ENCODE measurements at places on chromosomes 1 and 21. TPM values are rescaled to one million over a fixed set of nuclear protein-coding genes. Genes with fewer than 3 reads are reported as not detected.

TMEM52 gene
- total RNA-seq, result 7.1 TPM

DNA sequence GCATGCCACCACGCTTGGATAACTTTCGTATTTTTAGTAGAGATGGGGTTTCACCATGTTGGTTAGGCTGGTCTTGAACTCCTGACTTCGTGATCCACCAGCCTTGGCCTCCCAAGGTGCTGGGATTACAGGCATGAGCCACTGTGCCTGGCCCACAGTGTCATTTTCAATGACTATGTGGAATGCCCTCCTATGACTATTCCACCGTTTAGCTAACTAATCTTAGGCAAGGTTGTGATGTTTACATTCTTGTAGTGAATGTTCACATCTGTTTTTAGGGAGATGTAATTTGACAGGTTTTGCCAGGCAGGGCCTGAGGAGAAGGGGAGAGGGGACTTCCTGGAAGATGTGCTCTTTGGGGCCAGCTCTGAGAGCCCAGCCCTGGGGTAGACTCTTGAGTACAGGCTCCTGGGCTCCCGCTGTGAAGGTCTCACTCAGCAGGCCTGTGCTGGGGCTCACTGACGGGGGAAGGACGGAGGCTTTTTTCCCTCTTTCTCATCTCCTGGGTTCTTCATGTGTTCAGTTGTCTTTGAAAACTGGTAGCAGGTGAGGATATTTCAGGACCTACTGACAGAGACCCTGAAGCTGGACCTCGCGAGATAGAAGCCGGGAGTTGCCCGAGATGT, 13.2 kb downstream of the COQ8A start:
- no peak overlapping the region for H3K27ac ChIP-seq
- H3K4me1 ChIP-seq, result no peaks in the 10 kb centered on the region
- DNase-seq, result no peak
- no peak overlapping the region for H3K4me3 ChIP-seq
- no peaks in the 10 kb centered on the region for H3K27me3 ChIP-seq

ZNF593OS gene
- total RNA-seq, result not detected

DNA sequence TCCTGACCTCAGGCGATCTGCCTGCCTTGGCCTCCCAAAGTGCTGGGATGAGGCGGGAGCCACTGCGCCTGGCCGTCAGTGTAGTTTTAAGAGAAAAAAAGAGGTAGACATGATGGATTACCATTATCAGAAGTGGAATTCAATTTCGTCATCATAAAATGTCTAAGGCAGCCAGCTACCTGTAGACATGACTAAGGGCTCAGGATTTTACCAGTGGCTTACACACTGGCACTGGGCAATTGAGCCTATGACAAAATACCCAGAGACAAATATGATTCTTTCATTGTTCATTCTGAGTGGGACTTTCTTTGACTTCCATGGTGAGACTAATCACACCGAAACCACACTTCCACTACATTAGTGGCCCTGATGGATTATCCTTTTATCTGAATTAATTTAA, 181.5 kb downstream of the GABPA start:
- DNase-seq, result no peak
- H3K4me3 ChIP-seq, result no peak overlapping the region
- no peaks in the 10 kb centered on the region for H3K27me3 ChIP-seq
- H3K4me1 ChIP-seq, result peaks cover 3% of the 10 kb centered on the region
- no peak overlapping the region for H3K27ac ChIP-seq

XKR8 gene
- 17.5 TPM for total RNA-seq

- H3K27ac ChIP-seq, result no peak overlapping the region
- H3K36me3 ChIP-seq, result no peaks in the 10 kb centered on the region
- H3K4me3 ChIP-seq, result no peak overlapping the region
- no peaks in the 10 kb centered on the region for H3K27me3 ChIP-seq
Observed at GRCh38 chr1:221695301-221695700, 46.6 kb downstream of the DUSP10 start.

- peaks cover 6% of the 10 kb centered on the region for H3K27me3 ChIP-seq
- DNase-seq, result peak; percentile 47
- no peak overlapping the region for H3K27ac ChIP-seq
- no peak overlapping the region for H3K4me3 ChIP-seq
- H3K36me3 ChIP-seq, result no peaks in the 10 kb centered on the region
- no peaks in the 10 kb centered on the region for H3K4me1 ChIP-seq
Observed at GRCh38 chr1:202264300-202264699, 70.7 kb downstream of the LGR6 start.

CFHR1 gene
- 0.25 TPM for total RNA-seq

- no peaks in the 10 kb centered on the region for H3K27me3 ChIP-seq
- peak; percentile 11 for DNase-seq
- H3K4me1 ChIP-seq, result peaks cover 8% of the 10 kb centered on the region
- H3K27ac ChIP-seq, result peak overlapping the region; percentile 27
- H3K4me3 ChIP-seq, result no peak overlapping the region
Observed at GRCh38 chr1:113091988-113092594, 19.1 kb downstream of the LRIG2 start.

GRCh38 chr1:187977298-187977697, 1148.5 kb downstream of the PLA2G4A start:
- no peak for DNase-seq
- no peak overlapping the region for H3K27ac ChIP-seq
- H3K36me3 ChIP-seq, result no peaks in the 10 kb centered on the region
- no peaks in the 10 kb centered on the region for H3K27me3 ChIP-seq
- no peak overlapping the region for H3K4me3 ChIP-seq

HSD3B1 gene
- 0.27 TPM for total RNA-seq

- H3K27ac ChIP-seq, result no peak overlapping the region
- no peak overlapping the region for H3K4me3 ChIP-seq
- H3K4me1 ChIP-seq, result no peaks in the 10 kb centered on the region
- no peak for DNase-seq
- H3K36me3 ChIP-seq, result no peaks in the 10 kb centered on the region
- no peaks in the 10 kb centered on the region for H3K27me3 ChIP-seq
Observed at GRCh38 chr1:5286244-5286643, 631.8 kb downstream of the AJAP1 start.

DNA sequence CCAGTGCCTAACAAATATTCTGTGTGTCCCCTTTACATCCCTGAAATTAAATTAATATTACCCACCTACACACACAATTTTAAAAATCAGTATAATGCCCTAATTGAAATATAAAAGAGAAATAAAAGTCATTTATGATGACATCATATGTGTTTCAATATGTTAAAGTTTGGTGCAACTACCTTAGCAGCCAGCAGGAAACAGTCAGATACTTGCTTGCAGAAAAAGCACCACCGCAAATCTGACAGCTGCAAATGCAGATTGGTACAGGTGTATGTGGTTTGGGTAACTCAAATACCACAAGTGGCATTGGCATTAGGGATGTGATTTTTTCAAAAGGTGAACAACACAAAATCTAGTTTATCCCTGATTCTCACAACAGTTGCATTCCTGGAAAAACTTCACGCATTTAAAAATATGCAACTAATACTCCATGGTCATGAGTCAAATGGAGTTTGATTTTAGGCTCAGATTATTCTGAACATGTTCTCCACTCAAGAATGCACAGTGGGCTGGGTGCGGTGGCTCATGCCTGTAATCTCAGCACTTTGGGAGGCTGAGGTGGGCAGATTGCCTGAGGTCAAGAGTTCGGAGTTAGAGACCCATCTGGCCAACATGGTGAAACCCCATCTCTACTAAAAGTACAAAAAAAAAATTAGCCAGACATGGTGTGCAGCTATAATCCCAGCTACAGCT, 106.3 kb downstream of the EDEM3 start:
- no peak for DNase-seq
- no peaks in the 10 kb centered on the region for H3K36me3 ChIP-seq
- no peak overlapping the region for H3K4me3 ChIP-seq
- H3K4me1 ChIP-seq, result peaks cover 7% of the 10 kb centered on the region
- H3K27me3 ChIP-seq, result no peaks in the 10 kb centered on the region

DNA sequence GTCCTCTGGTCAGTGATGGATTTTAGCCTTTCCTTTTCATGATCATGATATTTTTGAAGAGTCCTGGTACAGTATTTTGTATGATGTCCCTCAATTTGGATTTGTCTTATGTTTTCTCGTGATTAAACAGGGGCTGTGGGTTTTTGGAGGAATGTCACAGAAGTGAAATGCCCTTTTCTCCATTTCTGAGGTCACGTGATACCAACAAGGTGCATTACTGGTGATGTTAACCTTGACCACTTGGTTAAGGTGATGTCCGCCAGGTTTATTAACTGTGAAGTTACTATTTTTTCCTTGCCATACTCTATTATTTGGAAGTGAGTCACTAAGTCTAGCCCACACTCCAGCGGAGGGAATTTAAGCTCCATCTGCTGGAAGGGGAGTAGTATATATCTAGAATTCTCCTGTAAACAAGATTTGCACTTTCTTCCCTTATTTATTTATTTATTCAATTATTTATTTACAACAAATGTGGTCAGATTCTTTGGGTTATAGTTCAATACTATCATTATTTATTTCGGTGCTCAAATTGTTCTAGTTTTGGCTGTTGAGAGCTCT, 123.4 kb downstream of the HIVEP3 start:
- peak; percentile 63 for DNase-seq
- H3K36me3 ChIP-seq, result no peaks in the 10 kb centered on the region
- no peak overlapping the region for H3K27ac ChIP-seq
- no peaks in the 10 kb centered on the region for H3K27me3 ChIP-seq
- no peak overlapping the region for H3K4me3 ChIP-seq

- H3K4me1 ChIP-seq, result no peaks in the 10 kb centered on the region
- peak overlapping the region; percentile 61 for H3K27ac ChIP-seq
- no peaks in the 10 kb centered on the region for H3K27me3 ChIP-seq
- peak; percentile 74 for DNase-seq
- H3K36me3 ChIP-seq, result no peaks in the 10 kb centered on the region
- H3K4me3 ChIP-seq, result no peak overlapping the region
Observed at GRCh38 chr21:45876381-45877170, 105.0 kb upstream of the COL6A1 start.

DNA sequence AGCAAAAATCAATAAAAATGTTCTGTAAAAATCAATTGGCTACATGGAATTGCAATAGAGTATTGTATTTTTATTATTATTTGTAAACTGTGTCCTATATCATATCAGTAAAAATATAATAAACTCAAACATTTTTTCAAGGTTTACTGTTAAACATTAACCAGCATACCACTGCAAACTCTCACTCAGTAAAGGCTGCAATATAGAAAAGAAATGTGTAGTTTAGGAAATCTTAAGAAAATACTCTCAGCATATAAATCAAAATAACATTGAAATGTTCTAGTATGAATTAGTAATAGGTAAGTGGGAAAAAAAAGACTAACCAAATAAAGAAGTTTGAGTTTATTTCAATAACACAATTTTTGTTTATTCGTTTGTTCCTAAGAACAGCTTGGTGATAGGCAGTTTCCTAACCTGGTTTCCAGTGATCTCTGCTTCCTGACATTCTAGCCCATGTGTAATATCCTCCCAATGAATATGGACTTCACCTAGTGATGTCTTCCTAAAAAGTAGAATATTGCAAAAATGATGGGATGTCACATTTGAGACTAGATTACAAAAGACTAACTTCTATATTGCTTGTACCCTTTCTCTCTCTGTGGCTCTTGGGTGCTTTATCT, 870.1 kb downstream of the BRINP3 start:
- no peak overlapping the region for H3K27ac ChIP-seq
- no peak overlapping the region for H3K4me3 ChIP-seq
- no peaks in the 10 kb centered on the region for H3K36me3 ChIP-seq

TAS1R1 gene
- total RNA-seq, result not detected

SAMD11 gene
- total RNA-seq, result 90.7 TPM

GRCh38 chr1:228155596-228156514, 6.1 kb downstream of the GJC2 start:
- H3K27me3 ChIP-seq, result no peaks in the 10 kb centered on the region
- peaks cover 5% of the 10 kb centered on the region for H3K4me1 ChIP-seq
- no peak for DNase-seq
- H3K36me3 ChIP-seq, result no peaks in the 10 kb centered on the region
- no peak overlapping the region for H3K27ac ChIP-seq

GRCh38 chr1:222064388-222065211, 322.7 kb upstream of the DUSP10 start:
- H3K4me1 ChIP-seq, result peaks cover 12% of the 10 kb centered on the region
- H3K27ac ChIP-seq, result no peak overlapping the region
- H3K36me3 ChIP-seq, result no peaks in the 10 kb centered on the region
- H3K27me3 ChIP-seq, result no peaks in the 10 kb centered on the region
- no peak for DNase-seq

WNT9A gene
- total RNA-seq, result 1.4 TPM

- peaks cover 16% of the 10 kb centered on the region for H3K4me1 ChIP-seq
- H3K27ac ChIP-seq, result no peak overlapping the region
Observed at GRCh38 chr1:41387667-41388091, 26.4 kb downstream of the FOXO6 start.

PBXIP1 gene
- 155 TPM for total RNA-seq

SPAG17 gene
- 0.78 TPM for total RNA-seq

TMPRSS15 gene
- not detected for total RNA-seq

- H3K4me3 ChIP-seq, result peak overlapping the region; percentile 57
- peaks cover 13% of the 10 kb centered on the region for H3K4me1 ChIP-seq
- DNase-seq, result peak; percentile 6
- no peaks in the 10 kb centered on the region for H3K27me3 ChIP-seq
- H3K27ac ChIP-seq, result peak overlapping the region; percentile 26
- peaks cover 13% of the 10 kb centered on the region for H3K36me3 ChIP-seq
Observed at GRCh38 chr1:220093361-220094015, 444 bp upstream of the IARS2 start.

FBXO2 gene
- 15.8 TPM for total RNA-seq

GRCh38 chr1:158035976-158036583, 42.6 kb downstream of the KIRREL1 start:
- no peak overlapping the region for H3K4me3 ChIP-seq
- H3K27me3 ChIP-seq, result no peaks in the 10 kb centered on the region
- DNase-seq, result peak; percentile 64
- H3K4me1 ChIP-seq, result no peaks in the 10 kb centered on the region

- no peak for DNase-seq
- H3K27ac ChIP-seq, result no peak overlapping the region
- H3K4me3 ChIP-seq, result no peak overlapping the region
Observed at GRCh38 chr21:31255896-31256295, 88.2 kb downstream of the TIAM1 start.

VANGL2 gene
- 24.6 TPM for total RNA-seq

- no peaks in the 10 kb centered on the region for H3K27me3 ChIP-seq
- H3K36me3 ChIP-seq, result no peaks in the 10 kb centered on the region
- no peak overlapping the region for H3K4me3 ChIP-seq
- peak overlapping the region; percentile 4 for H3K27ac ChIP-seq
- no peak for DNase-seq
Observed at GRCh38 chr1:201436393-201436792, 14.9 kb upstream of the TNNI1 start.

- DNase-seq, result no peak
- peaks cover 90% of the 10 kb centered on the region for H3K4me1 ChIP-seq
- H3K27ac ChIP-seq, result peak overlapping the region; percentile 63
- no peaks in the 10 kb centered on the region for H3K36me3 ChIP-seq
Observed at GRCh38 chr1:27566462-27567145, 37.3 kb downstream of the AHDC1 start.

- H3K4me3 ChIP-seq, result no peak overlapping the region
- no peaks in the 10 kb centered on the region for H3K36me3 ChIP-seq
- H3K27ac ChIP-seq, result no peak overlapping the region
- peaks cover 51% of the 10 kb centered on the region for H3K27me3 ChIP-seq
Observed at GRCh38 chr21:32415451-32416398, 3.2 kb downstream of the EVA1C start.

KMO gene
- total RNA-seq, result not detected

GRCh38 chr1:204410688-204411450, 748 bp downstream of the PPP1R15B start:
- peak overlapping the region; percentile 78 for H3K4me3 ChIP-seq
- H3K27ac ChIP-seq, result peak overlapping the region; percentile 95
- DNase-seq, result peak; percentile 61
- peaks cover 10% of the 10 kb centered on the region for H3K4me1 ChIP-seq
- peaks cover 3% of the 10 kb centered on the region for H3K36me3 ChIP-seq

GRCh38 chr1:6423321-6423999, 1.1 kb upstream of the ESPN start:
- H3K36me3 ChIP-seq, result no peaks in the 10 kb centered on the region
- peaks cover 2% of the 10 kb centered on the region for H3K4me1 ChIP-seq
- peaks cover 95% of the 10 kb centered on the region for H3K27me3 ChIP-seq
- no peak overlapping the region for H3K4me3 ChIP-seq
- DNase-seq, result peak; percentile 71
